Activated T-helper 9 cell treated with anti-CD3 and anti-CD28 coated beads, Interleukin-2, amount 50 U/mL, for 16 hours (primary cell): ENCODE measurements at places on chromosomes 4 and X.

DNA sequence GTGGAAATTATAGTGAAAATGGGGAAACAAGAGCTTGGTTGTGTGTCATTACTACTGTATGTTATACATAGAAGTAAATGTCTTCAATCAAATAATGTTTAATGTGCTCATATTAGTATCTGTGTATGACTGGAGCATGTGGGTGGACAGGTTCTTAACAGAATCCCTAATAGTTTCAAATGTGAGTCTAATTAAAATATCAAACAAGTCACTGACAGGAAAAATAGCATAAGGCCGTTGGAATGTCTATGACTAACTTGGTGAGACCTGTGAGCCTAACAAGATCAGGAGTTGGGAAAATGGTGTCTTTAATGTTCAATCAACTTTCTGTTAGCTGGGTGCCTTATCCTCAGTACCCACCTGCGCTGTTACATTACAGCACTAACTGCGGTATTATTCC, 6.2 kb upstream of the CXCL3 start:
- no peak for DNase-seq

GRCh38 chrX:139206914-139207313, 323.6 kb upstream of the F9 start:
- no peak for DNase-seq

- no peak for DNase-seq
Measured at GRCh38 chr4:88514557-88515511, 8.7 kb downstream of the PYURF start.

- DNase-seq = no peak
Measured at GRCh38 chr4:8585721-8586212, 5.6 kb downstream of the GPR78 start.

GRCh38 chrX:118261151-118261550, 84.8 kb upstream of the WDR44 start:
- no peak for DNase-seq

- no peak for DNase-seq
Measured at GRCh38 chrX:103792916-103793544, 16.4 kb downstream of the PLP1 start.

DNA sequence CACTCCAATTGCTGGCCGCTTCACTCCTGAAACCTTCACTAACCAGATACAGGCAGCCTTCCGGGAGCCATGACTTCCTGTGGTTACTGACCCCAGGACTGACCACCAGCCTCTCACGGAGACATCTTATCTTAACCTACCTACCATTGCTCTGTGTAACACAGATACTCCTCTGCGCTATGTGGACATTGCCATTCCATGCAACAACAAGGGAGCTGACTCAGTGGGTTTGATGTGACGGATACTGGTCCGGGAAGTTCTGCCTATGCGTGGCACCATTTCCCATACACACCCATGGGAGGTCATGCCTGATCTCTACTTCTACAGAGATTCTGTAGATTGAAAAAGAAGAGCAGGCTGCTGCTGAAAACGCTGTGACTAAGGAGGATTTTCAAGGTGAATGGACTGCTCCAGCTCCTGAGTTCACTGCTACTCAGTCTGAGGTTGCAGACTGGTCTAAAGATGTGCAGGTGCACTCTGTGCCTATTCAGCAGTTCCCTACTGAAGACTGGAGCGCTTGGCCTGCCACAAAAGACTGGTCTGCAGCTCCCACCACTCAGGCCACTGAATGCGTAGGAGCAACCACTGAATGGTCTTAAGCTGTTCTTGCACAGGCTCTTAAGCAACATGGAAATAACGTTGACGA, 35.8 kb upstream of the PRDM8 start:
- DNase-seq = no peak

DNA sequence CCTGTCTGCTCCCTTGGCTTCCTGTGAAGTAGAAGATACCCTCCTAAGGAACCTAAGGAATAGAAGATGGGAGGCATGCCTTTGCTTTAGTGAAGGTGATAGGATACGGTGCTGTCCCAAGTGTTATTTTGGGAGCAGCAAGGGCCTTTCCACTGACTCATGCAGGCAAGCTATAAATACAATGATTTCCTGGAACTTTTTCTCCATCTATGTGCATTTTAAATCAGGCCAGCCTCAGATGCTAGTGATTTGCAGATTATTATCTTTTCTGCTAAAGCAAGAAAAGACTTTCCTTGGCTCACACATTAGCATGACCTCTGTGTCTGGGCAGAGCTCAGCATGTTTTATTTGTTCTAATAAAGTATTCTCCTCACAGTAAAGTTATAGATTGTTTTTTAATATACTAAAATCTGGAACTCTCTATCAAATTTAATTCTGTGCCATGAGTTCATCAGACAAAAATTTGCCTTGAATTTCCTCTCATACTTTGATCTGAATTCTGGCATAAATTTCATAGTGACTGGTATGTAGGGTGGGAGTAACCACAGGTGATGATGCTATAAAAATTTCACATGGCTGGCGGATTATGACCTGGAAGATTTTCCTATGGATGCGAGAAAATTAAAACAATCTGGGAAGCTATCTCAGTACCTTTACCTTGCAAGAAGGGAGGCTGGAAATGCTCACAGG, 131.7 kb downstream of the REPS2 start:
- DNase-seq = no peak

DNA sequence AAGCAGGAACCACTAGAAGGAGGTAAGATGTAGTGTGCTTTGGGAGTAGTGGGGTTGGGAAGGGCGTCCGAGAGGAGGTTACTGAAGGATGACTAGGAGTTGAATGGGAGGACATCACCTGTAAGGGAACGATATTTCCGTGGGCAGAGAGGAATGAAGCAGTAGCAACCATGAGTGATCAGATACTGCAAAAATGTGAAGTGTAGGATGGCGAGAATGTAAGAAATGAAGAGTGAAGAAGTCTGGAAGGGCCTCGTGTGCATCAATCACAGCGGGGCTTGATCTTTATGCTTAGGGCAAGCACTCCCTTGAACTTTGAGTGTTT, 594 bp downstream of the MSMO1 start:
- no peak for DNase-seq

GRCh38 chrX:65528705-65529340, 5.8 kb downstream of the LAS1L start:
- peak; percentile 47 for DNase-seq

- DNase-seq = no peak
Measured at GRCh38 chr4:173185847-173186510, 17.4 kb downstream of the GALNT7 start.

- no peak for DNase-seq
Measured at GRCh38 chrX:133366735-133367134, 48.6 kb downstream of the GPC4 start.

- no peak for DNase-seq
Measured at GRCh38 chrX:5180135-5180741, 1048.4 kb downstream of the NLGN4X start.

GRCh38 chr4:26260571-26260970, 60.2 kb upstream of the RBPJ start:
- DNase-seq = no peak

DNA sequence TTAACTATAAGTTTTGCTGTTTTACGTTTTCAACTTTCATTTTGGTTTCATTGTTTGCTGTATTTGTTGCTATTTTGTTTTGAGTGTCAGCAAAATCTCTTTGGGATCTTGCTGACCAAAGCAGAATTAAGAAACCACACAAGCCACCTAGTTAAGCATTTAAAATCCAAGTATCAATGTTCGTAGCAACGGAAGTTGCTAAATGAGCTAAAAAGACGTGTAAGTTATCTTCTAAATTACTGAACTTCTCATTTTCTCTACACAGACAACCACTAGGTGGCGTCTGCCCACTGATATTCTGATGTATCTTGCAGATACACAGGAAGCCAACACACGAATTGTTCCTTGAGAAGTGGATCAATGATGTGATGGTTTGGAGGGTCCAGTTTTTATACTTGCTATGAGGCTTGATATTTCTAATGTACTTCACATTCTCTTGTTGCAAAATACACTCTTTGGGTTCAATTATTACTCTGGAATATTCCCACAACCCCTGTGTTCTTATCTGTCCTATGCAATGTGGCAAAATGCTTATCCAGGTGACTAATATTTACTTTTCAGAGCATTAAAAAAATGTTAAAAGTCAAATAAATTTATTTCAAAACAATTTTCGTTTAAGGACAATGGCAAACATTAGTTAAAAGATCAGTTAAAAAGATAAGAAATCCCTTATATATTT, 250.5 kb downstream of the TECRL start:
- DNase-seq = no peak

GRCh38 chr4:114077610-114078009, 98.2 kb upstream of the ARSJ start:
- no peak for DNase-seq

DNA sequence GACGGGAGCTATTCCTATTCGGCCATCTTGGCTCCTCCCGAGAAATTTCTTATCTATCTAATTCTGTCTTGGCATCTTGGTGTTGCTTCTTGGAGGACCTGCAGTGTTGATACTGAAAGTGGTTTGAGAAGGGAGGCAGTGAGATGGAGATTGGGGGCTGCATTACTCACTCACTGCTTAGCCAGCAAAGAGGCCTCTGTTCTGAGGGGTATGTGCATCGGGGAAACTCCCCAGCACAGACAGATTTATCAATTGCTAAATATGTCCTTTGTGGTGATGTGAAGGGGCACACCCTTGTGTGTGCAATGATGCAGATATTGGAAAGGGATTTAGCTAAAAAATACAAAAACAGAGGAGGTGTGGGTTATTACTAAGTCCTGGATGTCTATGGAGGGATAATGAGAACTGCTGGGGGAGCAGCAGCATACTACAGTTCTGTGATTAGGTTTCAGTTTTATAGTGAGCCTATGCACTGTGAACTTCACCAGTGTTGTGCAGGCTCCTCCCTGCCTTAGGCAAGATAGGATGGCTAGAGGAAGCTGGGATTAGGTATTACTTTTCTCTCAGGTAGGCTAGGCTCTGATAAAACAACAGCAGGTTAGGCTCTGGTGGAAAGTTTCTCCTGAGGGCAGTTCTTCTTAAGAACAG, 279.0 kb downstream of the HS3ST1 start:
- DNase-seq = no peak

- no peak for DNase-seq
Measured at GRCh38 chr4:139790291-139790690, 124.7 kb downstream of the MGST2 start.

DNA sequence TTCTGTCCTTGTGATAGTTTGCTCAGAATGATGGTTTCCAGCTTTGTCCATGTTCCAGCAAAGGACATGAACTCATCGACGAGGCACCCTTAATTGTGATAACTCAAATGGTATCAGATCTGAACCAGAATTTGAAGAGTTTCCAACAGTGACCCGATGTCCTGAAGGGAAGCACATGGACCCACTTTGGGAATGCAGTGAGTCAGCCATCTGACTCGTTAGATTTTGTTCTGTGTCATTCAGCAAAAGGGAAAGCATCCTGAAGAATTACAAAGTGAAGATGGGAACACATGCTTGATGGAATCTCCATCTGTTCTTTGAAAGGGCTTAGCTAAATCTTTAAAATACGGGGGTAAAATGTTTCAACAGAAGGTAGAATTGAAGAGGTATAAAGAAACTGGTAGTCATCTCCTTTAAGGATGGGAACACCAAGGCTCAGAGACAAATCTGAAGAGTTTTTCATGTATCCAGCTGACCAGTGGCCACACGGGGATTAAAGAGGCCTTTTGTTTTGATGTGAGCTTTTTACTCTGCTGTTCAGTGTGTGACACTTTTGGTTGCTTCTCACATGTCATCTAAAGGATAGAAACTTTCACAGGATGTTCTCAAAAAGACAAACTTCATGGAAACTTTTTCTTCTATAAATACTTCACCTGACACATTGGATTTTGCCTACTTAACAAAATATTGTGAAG, 393.8 kb downstream of the INPP4B start:
- no peak for DNase-seq

- DNase-seq = no peak
Measured at GRCh38 chrX:49878128-49878833, 1.0 kb upstream of the USP27X start.

DNA sequence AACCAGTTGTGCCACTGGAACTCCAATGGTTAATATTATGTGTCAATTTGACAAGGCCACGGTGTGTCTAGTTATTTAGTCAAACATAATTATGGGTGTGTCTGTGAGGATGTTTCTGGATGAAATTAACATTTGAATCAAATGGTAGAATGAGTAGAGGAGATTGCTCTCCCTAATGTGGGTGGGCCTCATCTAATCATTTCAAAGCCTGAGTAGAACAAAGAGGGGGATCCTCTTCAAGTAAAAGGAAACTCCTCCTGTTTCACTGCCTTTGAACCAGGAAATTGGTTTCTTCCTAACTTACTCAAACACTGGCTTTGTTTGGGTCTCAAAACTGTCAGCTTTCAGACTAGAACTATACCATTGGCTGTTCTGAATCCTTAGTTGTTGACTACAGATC, 1692.1 kb downstream of the PCDH19 start:
- DNase-seq = no peak

DNA sequence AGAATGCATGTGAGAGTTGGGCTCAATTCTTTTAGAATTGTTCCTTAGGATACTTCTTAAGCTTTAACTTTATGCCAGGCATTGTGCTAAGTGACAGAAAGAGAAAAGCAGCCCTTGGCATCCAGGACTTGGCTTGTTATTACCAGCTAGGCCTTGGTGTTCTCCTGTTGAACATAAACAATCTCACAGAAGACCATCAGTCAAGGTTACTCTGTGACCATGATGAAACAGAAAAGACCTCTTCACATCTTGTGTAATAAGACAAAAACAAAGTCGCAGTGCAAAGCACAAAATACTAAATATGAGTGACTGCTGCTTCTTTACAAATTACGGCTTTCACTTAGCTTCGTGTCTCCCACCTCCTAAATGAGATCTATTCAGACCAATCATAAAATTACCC, 71.6 kb downstream of the CHIC2 start:
- DNase-seq = no peak

- DNase-seq = no peak
Measured at GRCh38 chr4:42671431-42672194, 14.7 kb upstream of the ATP8A1 start.

DNA sequence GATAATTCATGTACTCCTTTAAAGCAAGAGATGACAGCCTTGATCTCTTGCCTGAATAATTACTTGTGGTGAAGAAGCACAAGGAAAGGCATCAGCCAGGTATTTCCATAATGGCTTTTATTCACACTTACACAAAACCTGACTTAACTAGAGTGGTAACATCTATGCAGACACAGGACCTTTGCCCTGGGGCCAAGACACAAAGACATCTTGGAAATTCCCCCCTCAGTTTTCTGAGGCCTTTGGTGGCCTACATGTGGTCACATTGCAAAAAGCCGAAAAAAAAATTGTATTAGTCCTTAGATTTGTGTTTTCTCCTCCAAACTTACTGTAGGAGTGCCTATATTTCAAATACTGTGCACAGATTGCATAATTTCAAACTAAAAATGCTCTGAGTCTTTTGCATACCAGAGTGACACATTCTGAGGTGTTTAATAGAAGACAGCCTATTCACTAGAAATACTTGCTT, 172.4 kb downstream of the PDGFC start:
- no peak for DNase-seq

GRCh38 chr4:55367084-55367722, 21.2 kb downstream of the SRD5A3 start:
- no peak for DNase-seq

GRCh38 chr4:77093401-77093800, 17.6 kb upstream of the CCNI start:
- DNase-seq = no peak
